ENCODE measurements at places on chromosomes 13 and 19.

- no peak for DNase-seq
Observed at GRCh38 chr19:52270266-52270885, 989 bp downstream of the ZNF766 start.

- no peak for DNase-seq
Observed at GRCh38 chr19:49863935-49864320, 3.4 kb downstream of the PNKP start.

DNA sequence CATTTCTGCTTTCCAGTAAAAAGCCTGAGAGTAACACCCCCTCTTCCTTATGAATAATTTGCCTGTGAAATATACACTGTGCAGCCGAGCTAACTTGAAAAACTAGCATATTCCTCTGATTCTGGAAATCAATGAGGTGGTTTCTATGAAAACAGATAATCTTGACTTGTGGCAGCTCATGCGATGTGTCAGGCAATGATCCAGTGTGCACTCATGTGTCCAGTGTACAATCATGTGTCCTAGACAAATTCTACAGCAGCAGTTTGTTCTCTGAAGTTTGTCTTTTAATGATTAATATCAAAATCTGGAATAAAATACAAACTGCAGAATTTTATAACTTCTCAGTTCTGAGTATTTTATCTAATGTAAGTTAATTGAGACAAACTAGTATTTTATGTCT, 2213.9 kb upstream of the PCDH20 start:
- no peak for DNase-seq

- no peak for DNase-seq
Observed at GRCh38 chr19:49151267-49152118, 3.7 kb downstream of the HRC start.

DNA sequence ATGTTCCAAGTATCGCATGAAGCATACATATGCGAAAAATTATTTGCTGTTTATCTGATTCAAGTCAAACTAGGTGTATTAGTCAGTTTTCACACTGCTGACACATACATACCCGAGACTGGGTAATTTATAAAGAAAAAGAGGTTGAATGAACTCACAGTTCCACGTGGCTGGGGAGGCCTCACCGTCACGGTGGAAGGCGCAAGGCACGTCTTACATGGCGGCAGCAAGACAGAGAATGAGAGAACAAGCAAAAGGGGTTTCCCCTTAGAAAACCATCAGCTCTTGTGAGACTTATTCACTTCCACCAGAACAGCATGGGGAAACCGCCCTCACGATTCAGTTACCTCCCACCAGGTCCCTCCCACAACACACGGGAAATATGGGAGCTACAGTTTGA, 13.0 kb upstream of the PROZ start:
- no peak for DNase-seq

- no peak for DNase-seq
Observed at GRCh38 chr19:2970201-2970835, 7.0 kb upstream of the TLE6 start.

DNA sequence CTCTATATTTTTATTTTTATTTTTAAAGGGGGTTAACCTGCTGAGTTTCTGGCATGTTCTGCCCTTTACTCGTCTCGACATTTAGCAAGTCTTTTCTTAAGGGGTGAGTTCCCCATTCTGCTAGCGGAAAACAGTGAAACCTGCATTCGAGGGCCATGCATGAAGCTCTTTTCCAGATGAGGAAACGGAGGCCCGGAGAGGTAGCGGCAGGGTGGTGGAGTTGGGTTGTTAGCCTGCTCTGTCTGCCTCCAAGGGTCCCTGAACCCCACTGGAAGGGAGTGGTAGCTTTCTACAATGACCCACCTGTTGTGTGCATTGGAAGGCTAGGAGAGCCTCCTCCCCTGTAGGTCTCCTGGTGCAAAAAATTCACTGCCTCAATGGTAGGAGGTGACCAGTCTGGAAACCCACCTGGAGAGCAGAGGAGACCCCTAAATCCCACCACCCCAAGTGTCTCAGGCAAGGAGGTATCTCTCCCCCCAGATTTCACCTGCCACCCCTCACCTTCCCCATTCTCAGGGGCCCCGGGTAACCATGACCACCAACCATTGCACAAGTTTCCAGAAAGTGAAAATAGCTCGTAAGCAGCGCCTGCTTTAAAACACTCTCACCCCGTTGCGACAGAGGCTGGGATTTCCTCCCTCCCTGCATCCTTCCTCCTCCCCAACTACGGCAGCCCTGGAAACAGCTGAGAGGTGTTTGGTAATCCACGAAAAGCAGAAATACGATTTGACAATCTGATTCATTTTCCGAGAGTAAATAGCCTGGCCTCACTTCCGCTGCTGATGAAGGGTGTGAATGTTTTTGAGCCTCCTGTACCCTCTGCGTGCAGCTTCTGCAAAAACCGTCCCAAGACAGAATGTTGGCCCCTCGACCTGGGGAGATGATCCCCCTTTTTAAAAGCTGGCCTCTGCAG, 3.5 kb downstream of the KLF2 start:
- DNase-seq: peak; percentile 68

- DNase-seq: no peak
Observed at GRCh38 chr19:47404334-47405196, 14.8 kb downstream of the MEIS3 start.

DNA sequence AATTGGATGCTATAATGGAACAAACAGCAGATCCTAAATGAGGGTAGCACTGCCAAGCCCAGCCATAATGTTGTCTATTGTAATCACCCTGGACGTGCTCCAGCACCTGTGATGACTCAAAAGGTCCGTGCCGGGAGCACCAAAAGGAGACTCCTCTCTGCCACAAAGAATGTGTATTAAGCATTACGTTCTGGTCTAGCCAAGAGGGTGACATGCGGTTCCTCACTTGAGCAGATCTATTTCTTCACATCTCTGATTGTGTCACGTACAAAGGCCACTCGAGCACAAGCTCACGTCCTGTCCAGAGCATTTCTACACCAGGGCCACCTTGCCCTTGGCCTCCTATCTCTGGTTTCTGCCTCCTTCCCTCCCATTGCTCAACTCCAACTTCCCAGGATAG, 219.9 kb upstream of the IRS2 start:
- no peak for DNase-seq

DNA sequence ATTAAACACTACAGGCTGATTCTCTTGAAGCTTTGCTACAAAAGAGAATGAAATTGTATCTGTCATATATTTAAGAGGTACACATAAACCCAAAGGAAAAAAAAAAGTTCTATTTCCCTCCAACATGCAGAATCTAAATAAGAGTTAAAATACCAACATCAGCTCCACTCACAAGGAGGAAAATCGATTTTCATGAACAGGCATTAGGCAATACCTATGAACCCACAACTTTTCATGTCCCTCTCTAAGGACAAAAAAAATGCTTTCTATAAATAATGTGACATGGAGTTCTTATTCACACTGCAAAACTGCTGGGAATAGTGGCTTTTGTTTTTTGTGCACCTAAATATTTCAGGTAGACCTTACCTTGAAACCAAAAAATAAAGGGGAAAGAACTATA, 192.5 kb downstream of the KLF12 start:
- no peak for DNase-seq

DNA sequence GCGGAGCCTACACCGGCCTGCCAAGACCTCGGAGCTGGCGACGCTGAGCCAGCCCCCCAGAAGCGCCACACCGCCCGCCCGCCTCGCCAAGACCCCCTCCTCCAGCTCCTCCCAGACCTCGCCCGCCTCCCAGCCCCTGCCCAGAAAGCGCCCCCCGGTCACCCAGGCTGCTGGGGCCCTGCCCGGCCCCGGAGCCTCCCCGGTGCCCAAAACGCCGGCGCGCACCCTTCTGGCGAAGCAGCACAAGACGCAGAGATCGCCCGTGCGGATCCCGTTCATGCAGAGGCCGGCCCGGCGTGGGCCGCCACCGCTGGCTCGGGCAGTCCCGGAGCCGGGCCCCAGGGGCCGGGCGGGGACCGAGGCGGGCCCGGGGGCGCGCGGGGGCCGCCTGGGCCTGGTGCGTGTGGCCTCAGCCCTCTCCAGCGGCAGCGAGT, 10.2 kb downstream of the C19orf25 start:
- no peak for DNase-seq

DNA sequence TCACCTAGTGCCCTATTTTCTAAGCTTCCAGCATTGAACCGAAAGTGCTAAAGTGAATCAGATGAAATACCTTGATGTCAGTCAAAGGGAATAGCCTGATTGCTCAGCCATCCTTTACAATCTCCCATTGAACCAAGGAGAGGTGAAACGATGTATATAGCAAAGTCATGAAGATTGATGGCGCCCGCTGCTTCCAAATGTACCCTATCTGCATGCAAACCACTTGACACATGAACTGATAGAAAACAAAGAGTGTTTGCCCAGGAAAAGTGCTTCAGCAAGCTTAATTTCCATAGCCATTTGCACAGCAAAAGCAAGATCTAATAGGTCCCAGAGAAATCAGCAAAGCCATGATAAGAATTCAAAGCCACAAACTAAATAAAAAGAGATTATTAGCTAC, 624.9 kb upstream of the PCDH9 start:
- DNase-seq: no peak

DNA sequence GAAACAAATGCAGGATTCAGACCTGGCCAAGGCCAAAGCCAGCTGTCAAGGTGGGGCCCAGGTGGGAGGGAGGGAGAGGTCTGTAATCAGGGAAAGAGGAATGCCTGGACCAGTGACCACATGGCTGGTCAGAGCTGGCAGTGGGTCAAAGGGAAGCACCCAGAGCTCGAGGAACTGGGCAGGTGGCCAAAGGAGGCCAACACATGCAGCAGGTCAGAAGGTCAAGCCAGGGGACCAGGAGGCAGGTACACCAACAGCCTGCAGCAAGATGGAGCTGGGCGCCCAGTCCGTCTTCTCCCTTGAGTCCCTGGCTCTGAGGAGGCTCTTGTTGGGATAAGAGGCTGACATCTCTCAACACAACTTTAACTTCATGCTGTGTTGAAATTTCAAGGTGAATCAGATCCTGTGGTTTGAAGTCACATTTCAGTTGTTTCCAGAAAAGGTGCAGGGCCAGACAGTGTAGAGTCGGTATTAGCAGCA, 17.1 kb downstream of the GPATCH1 start:
- DNase-seq: no peak

Measured in thoracic aorta (tissue), 2 donors.